ENCODE measurements at places on chromosomes 1 and 21.
A peak's percentile ranks its signal among the peaks of the same experiment; 100 is the strongest.

DNA sequence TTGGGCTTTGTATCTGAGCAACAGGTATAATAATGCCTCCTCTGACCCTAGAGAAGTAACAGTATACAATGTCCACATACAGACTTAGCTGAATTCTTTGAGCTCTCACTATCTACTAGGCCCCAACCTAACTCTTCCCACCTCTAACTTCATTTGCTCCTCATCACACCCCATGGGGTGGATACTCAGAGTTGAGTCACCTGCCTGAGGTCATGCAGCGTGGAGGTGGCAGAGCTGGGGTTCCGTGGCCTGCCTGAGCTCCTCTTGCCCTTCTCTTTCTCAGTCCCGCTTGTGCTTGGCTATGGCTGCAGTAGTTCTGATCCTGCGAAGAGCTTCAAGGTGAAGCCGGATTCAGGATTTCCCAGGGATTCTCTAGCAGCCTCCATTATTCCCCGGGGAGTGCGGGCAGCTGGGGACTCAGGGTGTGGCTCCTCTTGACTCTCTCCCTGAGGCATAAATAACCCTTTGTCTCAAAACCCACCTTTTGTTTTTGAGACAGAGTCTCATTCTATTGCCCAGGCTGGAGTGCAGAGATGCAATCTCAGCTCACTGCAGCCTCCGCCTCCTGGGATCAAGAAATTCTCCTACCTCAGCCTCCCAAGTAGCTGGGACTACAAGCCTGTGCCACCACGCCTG is 29.9 kb upstream of the ACTL8 start:
- DNase-seq: peak; percentile 22

DNA sequence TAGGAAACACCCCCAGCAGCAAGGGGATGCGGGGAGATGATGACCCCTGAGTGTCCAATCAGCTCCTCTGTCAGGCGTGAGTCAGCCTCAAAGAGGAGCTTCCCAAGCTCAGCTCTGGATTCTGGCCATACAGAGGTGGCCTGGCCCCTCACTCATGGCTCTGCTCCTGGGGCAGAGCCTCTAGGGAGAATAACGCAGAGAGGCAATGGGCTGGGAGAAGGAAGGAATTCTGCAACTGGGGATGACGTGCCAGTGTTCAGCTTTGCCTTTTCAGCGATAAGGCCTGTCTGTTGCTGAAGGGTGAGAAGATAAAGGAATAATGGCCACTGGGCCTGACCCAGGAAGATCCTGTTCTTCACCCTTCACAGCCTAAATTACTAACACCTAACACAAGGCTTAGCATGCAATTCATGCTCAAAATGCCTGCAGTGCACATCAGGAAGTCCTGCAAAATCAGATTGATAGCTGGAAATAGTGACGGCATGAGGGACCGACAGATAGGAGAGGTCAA is 92.2 kb downstream of the TBX19 start:
- no peak for DNase-seq

DNA sequence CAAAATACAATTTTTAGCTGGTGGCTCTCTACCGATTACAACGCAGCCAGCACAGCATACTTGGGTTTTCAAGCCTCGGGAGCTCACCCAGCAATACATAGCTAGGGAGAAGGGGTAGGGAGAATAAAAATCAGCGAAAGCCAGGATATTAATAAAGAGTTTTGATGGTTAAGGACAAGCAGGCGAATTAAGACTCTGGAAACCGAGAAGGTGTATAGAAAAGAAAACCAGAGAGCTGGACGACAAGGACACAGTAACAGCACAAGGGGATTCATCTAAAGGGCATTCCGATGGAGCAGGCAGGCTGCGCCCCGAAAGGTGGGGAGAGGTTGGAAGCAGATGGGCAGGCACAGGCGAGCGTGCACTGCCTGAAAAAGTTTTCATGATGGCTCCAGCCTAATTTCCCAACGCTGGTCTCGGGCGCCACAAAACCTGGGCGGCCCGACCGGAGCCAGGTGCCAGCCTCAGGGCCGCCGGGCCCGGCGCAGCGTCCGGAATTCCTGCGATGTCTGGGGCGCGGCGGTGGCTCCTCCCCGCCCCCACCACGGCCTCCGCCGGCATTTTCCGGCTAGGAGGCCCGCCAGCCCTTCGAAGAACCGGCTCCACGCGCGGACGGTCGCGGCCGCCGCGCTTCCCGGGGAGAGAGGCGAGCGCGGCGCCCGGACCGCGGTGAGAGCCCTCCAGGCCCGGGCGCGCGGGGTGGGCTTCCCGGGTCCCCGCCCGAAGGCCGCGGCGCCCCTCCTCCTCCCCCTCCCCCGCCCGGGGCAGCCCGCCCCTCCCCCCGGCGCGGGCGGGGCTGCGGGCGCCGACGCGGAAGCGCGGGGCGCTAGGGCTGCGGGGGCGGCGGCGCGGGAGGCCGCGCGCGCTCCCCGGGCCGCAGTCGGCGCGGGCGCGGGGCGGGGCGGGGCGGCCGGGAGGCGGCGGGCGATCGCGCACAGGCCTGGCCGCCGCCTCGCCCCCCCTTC is 774 bp upstream of the DYRK1A start:
- DNase-seq: peak; percentile 77

- DNase-seq: no peak
Measured at GRCh38 chr1:52686830-52687229, 11.3 kb downstream of the COA7 start.

DNA sequence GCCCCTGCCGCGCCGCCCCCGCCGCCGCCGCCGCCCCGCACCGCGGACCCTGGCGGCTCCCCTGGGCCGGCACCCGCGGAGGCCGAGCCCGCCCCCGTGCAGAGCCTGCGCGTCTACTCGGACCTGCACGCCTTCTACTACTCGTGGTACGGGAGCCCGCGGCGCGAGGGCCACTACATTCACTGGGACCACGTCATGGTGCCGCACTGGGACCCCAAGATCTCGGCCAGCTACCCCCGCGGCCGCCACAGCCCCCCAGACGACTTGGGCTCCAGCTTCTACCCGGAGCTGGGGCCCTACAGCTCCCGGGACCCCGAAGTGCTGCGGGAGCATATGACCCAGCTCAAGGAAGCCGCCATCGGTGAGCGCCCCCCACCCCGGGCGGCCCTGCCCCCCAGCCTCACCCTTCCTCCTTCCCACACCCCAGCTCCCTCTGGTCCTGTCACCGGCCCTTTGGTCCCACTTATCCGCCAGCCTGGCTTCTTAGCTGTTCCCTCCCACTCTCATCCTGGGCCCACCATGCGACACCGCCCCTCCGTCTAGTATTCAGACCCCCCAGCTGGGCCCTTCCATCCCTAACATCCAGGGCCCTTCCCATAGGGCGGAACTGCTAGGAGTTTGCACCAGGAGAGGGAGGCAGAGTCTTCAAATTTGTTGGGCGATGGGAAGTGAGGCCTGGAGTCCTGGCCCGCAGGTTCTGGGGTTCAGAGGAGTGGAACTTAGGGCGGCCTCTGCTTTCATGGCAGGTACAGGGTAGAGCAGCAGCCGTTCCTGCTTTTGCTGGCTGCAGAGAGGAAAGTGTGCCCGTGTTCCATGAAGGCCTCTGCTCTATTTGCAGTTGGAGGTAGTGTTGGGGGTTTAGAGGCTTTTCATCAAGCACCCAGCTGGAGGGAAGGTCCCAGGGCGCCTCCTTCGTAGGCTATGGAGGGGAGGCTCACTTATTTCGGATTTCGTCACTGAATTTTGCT is 1.0 kb downstream of the MANEAL start:
- no peak for DNase-seq

- peak; percentile 25 for DNase-seq
Measured at GRCh38 chr1:77539519-77540142, 142.8 kb downstream of the ZZZ3 start.
